ENCODE measurements at places on chromosomes 5 and 9. TPM values are rescaled to one million over a fixed set of nuclear protein-coding genes. Genes with fewer than 3 reads are reported as not detected.

GRCh38 chr5:41794471-41794870, 75.8 kb downstream of the OXCT1 start:
- no peaks in the 10 kb centered on the region for H3K27me3 ChIP-seq
- H3K4me3 ChIP-seq: no peak overlapping the region
- H3K27ac ChIP-seq: no peak overlapping the region
- DNase-seq: no peak

DNA sequence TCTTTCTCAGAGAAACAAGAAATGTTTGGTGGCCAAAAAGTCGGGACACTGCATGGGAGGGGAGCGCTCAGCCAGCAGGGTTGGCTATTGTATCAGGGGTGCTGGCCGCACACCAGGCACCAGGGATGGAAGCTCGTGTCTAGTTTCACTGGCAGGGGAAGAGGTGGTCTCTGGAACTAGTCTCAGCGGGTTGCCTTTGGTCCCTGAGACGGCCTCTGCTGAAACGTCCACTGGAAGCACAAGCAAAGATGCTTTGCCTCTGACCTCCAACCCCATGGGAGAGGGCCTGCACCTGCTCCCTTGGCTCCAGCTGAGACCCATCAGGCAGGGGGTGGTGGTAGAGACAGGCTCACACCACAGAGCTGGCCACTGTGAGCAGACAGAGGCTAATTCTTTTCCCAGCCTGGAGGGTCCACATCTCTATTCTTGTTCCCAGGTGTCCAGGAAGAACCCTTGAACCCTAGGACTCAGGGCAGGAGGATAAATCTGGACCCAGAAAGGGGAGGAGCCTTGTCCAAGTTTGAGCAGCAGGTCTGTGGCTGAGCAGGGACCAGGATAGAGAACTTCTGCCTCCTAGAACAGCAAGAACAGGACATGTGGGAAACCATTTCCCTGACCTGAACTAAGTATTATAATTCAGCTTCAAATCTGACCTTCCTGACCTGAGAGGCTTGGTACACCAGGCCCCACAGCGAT, 102.6 kb downstream of the RGS3 start:
- no peaks in the 10 kb centered on the region for H3K27me3 ChIP-seq
- H3K4me3 ChIP-seq: peak overlapping the region; percentile 44
- no peaks in the 10 kb centered on the region for H3K36me3 ChIP-seq
- peak overlapping the region; percentile 81 for H3K27ac ChIP-seq
- no peak for DNase-seq

DNA sequence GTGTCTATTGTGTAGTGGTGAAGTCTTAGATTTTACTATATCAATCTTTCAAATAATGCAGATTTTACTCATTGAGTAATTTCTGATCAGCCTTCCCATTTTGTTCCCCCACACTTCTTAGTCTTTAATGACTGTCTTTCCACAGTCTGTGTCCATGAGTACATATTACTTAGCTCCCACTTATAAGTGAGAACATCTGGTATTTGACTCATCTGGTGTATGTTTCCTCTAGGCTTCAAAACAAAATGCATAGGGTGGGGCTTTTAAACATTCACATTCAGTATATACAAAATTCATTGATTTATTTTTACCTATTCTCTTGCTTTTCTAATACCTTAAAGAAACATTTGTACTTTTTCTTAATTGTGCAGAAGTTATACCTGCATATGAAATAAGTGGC, 513.0 kb downstream of the MTRR start:
- H3K27me3 ChIP-seq: no peaks in the 10 kb centered on the region
- no peak overlapping the region for H3K27ac ChIP-seq
- no peaks in the 10 kb centered on the region for H3K36me3 ChIP-seq
- no peak overlapping the region for H3K4me3 ChIP-seq
- H3K4me1 ChIP-seq: no peaks in the 10 kb centered on the region

GRCh38 chr5:167716126-167716775, 575.2 kb upstream of the WWC1 start:
- H3K27ac ChIP-seq: no peak overlapping the region
- no peaks in the 10 kb centered on the region for H3K36me3 ChIP-seq
- H3K4me1 ChIP-seq: no peaks in the 10 kb centered on the region
- no peak for DNase-seq

- H3K27ac ChIP-seq: no peak overlapping the region
- no peaks in the 10 kb centered on the region for H3K4me1 ChIP-seq
- no peak overlapping the region for H3K4me3 ChIP-seq
- no peak for DNase-seq
- H3K27me3 ChIP-seq: no peaks in the 10 kb centered on the region
Measured at GRCh38 chr9:114424126-114424525, 36.3 kb upstream of the AKNA start.

GRCh38 chr9:81182431-81182830, 506.9 kb downstream of the TLE1 start:
- no peaks in the 10 kb centered on the region for H3K4me1 ChIP-seq
- no peak overlapping the region for H3K27ac ChIP-seq
- no peak for DNase-seq
- no peaks in the 10 kb centered on the region for H3K27me3 ChIP-seq
- H3K36me3 ChIP-seq: no peaks in the 10 kb centered on the region

Gene CER1
- not detected for total RNA-seq

Gene CD74
- total RNA-seq: 433 TPM

Data from suprapubic skin (tissue), 4 donors.